Inflammatory macrophage treated with lipopolysaccharide for 4 hours (primary cell): ENCODE measurements at places on chromosomes 12 and 14.

DNA sequence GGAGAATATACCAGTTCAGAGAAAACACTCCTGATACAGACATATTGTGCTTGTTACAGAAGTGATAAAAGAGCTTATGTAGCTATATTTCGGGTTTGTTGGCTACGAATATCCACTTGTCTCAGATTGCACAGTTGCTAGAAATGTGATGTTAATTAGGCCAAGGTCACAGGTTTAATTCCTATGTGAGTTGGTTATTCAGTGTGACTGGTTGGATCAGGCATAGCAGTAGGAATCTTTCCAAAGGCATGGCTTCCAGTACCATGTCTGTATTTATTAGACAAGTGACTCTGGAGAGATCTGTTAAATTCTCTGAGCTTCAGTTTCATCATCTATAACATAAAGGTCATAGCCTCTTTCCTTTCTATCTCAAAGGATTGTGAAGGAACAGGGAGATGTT lies 152.7 kb upstream of the KITLG start:
- no peak for DNase-seq

GRCh38 chr12:6538420-6539313 lies 4.3 kb downstream of the GAPDH start:
- DNase-seq = no peak

- no peak for DNase-seq
Observed at GRCh38 chr14:33790996-33791395, 159.9 kb downstream of the EGLN3 start.

DNA sequence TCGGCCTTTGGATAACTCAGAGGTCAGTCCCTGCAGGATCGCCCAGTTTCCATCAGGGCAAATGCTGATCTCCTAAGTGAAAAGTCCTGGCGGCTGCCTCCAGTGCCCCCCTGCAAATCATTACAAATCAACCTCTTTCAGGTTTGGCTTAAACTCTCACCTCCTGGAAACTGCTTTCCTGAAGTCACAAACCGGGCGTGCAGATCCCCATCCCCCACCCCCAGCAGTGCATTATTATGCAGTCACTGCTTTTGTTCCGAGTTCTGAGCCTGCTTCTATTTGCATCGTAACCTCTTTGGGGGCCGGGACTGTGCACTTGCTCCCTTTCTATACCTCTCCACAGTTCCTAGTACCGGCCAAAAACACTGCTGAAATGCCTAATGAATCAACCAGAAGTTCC lies at the start of gene USP44:
TSS of gene USP44 (minus strand) at position 172 of the 400 bp plus-strand sequence. CDS start 17,220 bp downstream, outside the sequence.
- DNase-seq = no peak

DNA sequence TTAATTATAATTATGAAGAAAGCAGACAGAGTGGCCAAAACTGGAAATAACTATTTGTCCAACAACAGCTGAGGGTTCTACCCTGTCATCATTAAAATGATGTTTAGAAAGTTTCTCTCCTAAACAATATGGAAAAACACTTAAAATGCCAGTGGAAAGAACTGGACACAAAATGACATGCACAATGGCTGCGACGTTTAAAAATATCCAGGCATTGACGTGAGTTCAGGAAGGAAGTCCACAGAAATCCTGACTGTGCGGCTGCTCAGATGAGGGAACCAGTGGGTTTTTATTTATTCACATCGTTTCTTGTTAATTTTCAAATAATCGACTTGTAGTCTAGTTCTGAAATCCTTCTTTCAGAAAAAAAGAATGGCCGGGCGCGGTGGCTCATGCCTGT lies 58.3 kb downstream of the CCNK start:
- no peak for DNase-seq

DNA sequence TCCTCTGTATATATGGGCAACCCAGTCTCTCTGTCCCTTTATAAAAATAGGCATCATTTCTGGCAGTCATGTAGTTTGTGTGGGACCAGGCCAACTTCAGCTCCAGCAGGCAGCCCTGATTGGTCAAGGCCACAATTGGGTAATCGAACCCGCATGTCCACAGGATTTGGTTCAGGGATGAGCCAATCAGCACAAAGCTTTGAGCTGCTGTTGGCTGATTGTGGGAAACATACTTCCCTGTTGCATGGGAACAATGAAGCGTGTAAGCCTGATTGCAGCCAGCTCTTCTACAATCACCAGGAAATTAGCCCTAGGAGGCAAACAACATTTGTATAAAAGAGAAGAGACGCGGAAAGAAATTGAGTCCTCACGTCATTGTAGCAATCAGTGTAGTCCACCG lies 328.6 kb downstream of the PCNX1 start:
- peak; percentile 56 for DNase-seq

DNA sequence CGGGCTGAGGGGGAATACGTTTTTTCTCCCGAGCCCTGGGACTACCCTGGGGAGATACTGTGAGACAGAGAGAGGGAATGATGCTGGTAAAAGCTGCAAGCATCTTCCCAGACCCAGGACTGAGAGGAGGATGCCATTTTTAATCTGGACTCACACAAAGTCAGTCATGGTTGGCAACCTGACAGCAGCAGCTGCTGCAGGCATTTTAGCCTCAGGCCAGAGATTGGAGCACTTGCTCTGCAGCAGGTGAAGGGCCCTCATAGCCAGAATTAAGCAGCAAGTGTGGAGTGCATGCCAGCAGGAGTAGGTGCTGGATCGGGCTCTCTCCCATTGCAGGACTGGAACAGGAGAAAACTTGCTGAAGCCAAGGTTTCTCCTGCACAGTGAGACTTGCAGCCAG lies 361.1 kb upstream of the CLEC14A start:
- no peak for DNase-seq

- DNase-seq = no peak
Observed at GRCh38 chr14:66247662-66248193, 238.4 kb upstream of the CCDC196 start.

- peak; percentile 93 for DNase-seq
Observed at GRCh38 chr12:24705741-24706358, 243.1 kb downstream of the BCAT1 start.

DNA sequence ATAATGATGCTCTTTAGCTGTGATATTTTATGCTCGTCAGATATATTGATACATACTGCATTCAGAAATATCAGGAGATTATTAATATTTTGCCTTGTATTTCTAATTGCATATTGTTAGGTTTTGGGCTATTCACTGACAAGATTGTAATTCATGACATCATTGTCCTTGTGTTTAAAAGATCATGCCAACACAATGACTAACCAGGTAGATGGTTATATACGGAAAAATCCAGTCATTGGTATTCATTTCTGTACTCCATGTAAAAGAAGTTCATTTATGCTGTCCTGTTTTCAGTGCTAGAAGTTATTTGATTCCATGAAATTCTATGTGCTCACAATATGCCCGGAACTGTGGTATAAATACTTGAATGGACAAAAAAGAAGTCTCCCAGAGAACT lies 107.5 kb downstream of the KITLG start:
- no peak for DNase-seq

GRCh38 chr12:113805673-113806072 lies 160.5 kb downstream of the RBM19 start:
- no peak for DNase-seq

- DNase-seq = no peak
Observed at GRCh38 chr12:60100160-60100559, 504.3 kb downstream of the SLC16A7 start.
